ENCODE measurements at places on chromosomes 1 and 21.

- peak; percentile 34 for DNase-seq
Measured at GRCh38 chr1:6052543-6053205, 7.0 kb downstream of the KCNAB2 start.

DNA sequence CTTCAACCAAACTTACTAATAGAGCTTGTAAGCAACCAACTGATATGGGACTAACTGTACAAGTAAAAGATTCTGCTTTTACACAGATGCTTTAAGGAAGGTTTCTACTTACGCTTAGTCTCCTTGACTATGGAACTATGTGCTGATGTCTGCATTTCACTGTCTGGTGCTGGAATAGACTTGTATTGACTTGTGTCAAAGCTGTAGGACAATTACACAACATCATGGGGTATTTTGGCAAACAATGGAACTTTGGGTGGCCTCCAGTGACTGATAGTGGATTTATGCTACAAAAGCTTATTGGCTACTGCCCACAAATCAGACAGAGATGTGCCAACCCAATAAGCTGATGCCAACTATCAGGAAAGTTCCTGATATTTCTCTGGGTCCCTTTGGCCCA, 10.6 kb downstream of the CBR1 start:
- DNase-seq: no peak

GRCh38 chr21:35352066-35352770, 303.1 kb upstream of the RUNX1 start:
- DNase-seq: no peak

- no peak for DNase-seq
Measured at GRCh38 chr1:100443811-100444571, 91.7 kb downstream of the CDC14A start.

DNA sequence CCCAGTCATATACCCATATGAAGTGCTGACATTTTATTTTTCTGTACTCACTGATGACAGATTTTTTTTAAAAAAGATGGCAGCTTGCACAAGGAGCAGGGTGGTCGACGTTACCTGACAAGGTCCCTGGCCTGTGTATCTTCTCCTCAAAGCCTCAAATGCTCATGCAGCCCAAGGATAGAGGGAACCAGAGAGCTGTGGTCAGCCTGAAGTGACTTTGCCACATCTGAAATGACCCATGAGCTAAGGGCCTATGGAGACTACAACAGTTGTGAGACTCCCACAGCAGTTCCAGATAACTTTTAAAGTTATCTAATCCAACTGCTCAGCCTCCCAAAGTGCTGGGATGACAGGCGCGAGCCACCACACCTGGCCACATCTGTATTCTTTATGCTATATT, 131.1 kb downstream of the GLUL start:
- no peak for DNase-seq

DNA sequence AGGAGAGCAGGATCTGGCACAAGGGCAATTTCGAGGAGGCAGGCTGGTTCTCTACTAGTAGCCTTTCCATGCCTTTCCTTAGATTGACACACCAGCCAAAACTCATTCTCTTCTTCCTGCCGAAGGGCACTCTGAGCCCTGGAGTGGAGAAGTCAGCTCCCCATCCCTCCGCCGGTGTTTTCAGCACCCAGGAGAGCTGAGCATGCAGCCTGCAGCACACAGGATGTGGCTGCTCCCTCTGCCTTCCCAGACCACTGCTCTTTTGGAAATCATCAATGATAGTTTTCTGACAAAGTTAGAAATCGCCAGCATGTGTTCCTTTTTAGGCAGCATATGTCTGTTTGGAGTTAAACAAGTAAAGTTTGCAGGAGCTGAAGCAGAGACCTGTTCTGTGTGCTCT, 11.7 kb downstream of the RNU5D-1 start:
- no peak for DNase-seq

DNA sequence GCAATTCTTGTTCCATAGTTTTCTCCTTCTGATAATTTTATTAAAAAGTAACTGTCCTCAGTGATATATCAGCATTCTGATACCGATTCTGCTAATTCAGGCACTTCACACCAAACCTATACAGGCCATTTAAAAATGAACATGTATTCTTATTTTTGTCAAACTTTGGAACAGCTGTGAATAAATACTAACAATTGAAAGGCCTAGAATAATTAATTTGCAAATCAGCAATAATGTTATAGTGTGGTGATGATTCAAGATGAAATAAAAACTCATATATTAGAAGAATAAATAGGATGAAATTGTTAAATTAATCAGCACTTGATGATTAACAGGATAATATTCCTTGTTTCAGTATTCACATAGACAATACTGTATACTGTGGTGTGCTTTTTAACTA, 9.9 kb downstream of the CDKN2C start:
- DNase-seq: no peak

DNA sequence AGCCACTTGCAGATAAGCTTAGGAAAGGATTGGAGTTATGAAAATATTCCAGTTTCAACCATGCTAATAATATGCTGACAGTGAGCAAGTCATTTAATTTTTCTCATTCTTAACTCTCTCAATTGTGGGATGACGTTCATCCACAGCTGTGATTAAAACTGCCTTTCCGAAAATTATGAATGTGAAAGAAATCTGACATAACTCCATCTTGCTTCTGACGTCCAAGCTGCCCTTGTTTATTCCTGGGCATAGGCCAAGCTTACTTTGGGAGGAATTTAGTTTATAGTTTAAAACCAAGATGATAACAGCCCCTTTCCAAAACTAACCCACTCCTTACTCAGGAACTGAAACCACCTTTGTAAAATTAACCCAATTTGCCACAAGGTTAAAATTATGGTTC, 11.0 kb upstream of the RGS18 start:
- no peak for DNase-seq

Measured in stimulated activated CD4-positive, alpha-beta T cell treated with anti-CD3 and anti-CD28 coated beads, Interleukin-4, amount 100 ng/mL, for 4 hours (primary cell).